ENCODE measurements at places on chromosomes 6 and 20.

GRCh38 chr6:16933961-16934360 is 167.9 kb upstream of the STMND1 start:
- DNase-seq = no peak

- no peak for DNase-seq
Measured at GRCh38 chr6:25641377-25641776, 10.6 kb upstream of the SCGN start.

- no peak for DNase-seq
Measured at GRCh38 chr6:138620630-138621029, 121.3 kb upstream of the NHSL1 start.

DNA sequence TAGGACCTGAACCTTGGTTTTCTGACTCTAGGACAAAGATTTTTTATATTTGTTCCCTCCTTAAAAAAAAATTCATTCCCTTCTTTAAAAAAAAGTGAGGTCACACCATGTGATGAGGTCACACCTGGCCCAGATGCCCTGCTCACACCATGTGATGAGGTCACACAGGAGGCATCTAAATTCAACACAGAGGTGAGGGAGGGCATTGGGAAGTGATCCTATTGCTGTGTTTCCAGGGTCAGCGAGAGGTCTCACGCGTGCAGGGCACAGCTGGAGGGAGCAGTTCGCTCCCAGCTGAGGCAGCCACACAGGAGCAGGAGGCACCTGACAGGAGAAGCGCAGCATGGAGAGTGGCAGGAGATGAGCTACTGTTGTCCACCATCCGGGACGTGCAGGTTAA is 92.5 kb downstream of the SLC22A23 start:
- DNase-seq = no peak

DNA sequence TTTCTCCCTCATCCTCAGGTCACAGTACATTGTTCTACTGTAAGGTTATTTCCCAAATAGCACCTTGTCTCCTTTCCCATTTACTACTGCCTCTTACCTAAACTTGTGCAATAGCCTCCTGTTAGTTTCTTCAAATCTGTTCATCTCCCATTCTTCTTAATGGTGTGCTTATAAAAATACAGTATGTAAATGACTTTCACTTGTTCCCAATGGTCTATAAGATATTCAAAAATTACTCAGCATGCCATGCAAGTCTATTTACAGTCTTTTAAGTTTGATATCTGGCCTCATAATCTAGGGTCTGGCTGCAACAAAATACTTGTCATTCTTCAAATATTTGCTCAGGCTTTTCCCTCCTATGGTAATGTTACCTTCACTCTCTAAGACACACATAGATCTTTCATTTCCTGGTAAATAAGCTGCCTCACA is 31.5 kb upstream of the RHAG start:
- no peak for DNase-seq

DNA sequence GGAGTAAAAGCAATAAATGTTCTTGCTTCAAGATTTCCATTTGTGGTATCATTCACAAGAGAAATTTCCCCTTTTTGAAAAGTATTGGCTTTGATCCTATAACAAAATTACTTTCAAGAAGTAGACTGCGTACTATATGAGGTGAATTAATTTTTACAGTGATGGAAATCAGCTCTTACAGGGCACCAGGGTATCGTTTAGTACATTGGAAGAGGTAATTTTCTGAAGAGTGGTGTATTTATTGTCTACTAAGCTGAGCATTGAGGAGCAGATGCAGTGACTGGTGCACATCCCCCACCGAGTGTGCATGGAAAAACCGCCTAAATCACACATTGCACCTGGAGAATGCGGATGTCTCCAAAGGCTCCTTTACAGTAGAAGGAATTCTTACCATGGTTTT is 209.5 kb downstream of the SAMD5 start:
- DNase-seq = no peak

- no peak for DNase-seq
Measured at GRCh38 chr6:155980014-155980767, 524.6 kb upstream of the NOX3 start.

Measured in mesenteric fat pad (tissue), 1 donor.